Activated T-helper 2 cell treated with anti-CD3 and anti-CD28 coated beads, Interferon-gamma antibody, Interleukin-2, Interleukin-4, amounts not matched to agents 10 μg/mL and 5 μg/mL and 100 μg/mL, durations not matched to agents 14 hours and 24 hours and 36 hours (primary cell): ENCODE measurements at places on chromosomes 2 and 18. TPM values are rescaled to one million over a fixed set of nuclear protein-coding genes. Genes with fewer than 3 reads are reported as not detected.

- H3K27me3 ChIP-seq = no peaks in the 10 kb centered on the region
- no peak for DNase-seq
- H3K4me3 ChIP-seq = no peak overlapping the region
- no peaks in the 10 kb centered on the region for H3K4me1 ChIP-seq
- H3K36me3 ChIP-seq = no peaks in the 10 kb centered on the region
Observed at GRCh38 chr2:241948901-241949735, 79.6 kb downstream of the RTP5 start.

The ATP6V1B1 gene
- not detected in 2 replicates for total RNA-seq

DNA sequence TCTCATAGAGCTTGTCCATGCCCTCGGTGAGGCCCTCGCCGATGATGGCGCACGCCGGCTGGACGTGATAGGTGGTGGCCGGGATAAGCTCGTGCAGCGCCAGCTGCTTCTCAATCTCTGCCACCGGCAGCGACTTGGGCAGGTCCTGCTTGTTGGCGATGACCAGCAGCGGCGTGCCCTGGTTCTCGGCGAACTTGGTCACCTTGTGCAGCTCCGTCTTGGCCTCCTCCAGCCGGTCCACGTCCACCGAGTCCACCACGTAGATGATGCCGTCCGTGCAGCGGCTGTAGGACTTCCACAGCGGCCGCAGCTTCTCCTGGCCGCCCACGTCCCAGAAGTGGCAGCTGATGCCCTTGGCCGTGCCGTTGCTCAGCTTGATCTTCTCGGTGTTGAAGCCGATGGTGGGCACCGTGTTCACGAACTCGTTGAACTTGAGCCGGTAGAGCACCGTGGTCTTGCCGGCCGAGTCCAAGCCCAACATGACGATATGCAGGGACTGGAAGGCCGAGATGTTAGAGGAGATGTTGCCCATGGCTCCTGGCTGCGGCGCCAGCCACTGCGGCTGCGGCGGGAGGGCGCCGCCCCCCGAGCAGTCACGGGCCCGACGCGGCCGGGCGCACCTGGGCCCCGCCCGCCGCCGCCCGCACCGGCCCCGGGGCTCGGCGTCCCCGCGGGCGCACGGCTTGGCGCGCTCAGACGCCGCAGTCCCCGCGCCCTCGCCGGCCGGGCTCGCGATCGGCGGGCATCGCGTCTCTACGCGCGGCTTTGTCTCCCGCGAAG, 636 bp downstream of the ARL4C start:
- peak overlapping the region; percentile 97 for H3K4me3 ChIP-seq
- DNase-seq = peak; percentile 64
- H3K36me3 ChIP-seq = peaks cover 45% of the 10 kb centered on the region
- peak overlapping the region; percentile 96 for H3K27ac ChIP-seq

DNA sequence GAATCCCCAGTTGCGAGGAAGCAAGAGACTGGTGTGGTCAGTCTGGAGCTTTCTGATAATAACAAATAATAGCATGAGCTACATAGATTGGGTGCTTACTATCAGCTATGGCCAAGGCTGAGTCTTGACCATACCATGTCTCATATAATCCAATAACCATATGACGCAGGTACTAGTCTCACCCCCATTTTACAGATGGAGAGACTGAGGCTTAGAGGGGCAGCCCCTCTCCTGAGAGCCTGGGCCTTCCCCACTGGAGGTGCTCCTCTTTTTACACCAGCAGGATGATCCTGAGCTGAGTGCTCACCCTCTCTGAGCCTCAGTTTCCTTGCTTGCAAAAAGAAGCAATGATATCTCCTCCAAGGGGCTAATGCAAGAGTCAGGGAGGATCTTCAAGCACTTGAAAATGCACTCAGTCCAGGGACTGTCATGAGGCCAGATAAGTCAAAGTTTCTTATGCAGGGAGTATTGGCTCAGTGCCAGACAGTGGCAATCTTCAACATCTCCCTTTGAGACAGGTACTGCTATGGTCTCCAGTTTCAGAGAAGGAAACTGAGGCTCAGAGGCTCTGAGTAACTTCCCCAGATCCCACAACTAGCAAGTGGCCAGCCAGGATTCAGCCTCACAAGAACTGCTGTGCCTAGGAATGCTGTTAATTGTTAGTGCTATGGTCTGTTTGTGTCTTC, 149.7 kb downstream of the TFCP2L1 start:
- no peak overlapping the region for H3K27ac ChIP-seq
- H3K36me3 ChIP-seq = no peaks in the 10 kb centered on the region
- H3K4me3 ChIP-seq = no peak overlapping the region
- no peaks in the 10 kb centered on the region for H3K4me1 ChIP-seq

- H3K4me1 ChIP-seq = no peaks in the 10 kb centered on the region
- H3K27me3 ChIP-seq = peaks cover 4% of the 10 kb centered on the region
- no peak overlapping the region for H3K4me3 ChIP-seq
- H3K36me3 ChIP-seq = no peaks in the 10 kb centered on the region
- H3K27ac ChIP-seq = no peak overlapping the region
Observed at GRCh38 chr2:160022162-160022561, 40.3 kb downstream of the PLA2R1 start.

The MFSD2B gene
- total RNA-seq = 0.14 TPM in 1 of 2 replicates, not detected in the other

GRCh38 chr2:55490554-55490953, 29.0 kb upstream of the CFAP36 start:
- DNase-seq = no peak
- H3K27ac ChIP-seq = no peak overlapping the region

The EML4 gene
- total RNA-seq = 43.0 and 45.2 TPM in 2 replicates

- H3K27me3 ChIP-seq = no peaks in the 10 kb centered on the region
- no peak for DNase-seq
- no peak overlapping the region for H3K4me3 ChIP-seq
- H3K36me3 ChIP-seq = no peaks in the 10 kb centered on the region
- no peaks in the 10 kb centered on the region for H3K4me1 ChIP-seq
Observed at GRCh38 chr2:55768991-55769390, 75.3 kb upstream of the PNPT1 start.

The CRYBA2 gene
- not detected in 2 replicates for total RNA-seq

DNA sequence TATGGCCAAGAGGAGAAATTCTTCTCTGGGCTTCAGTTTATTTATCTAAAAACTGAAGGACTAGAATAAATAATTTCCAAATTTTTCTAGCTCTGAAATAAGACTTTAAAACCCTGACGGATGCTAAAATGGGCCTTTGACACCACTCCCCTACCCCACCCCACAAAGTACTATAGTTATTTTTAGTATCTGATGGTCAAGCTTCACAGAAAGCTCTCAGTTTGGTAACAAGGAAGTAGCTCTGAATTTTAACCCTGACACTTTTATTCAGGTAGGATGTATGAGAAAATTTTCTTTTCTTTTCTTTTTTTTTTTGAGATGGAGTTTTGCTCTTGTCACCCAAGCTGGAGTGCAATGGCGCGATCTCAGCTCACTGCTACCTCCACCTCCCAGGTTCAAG, 2.4 kb downstream of the RBKS start:
- H3K4me1 ChIP-seq = peaks cover 33% of the 10 kb centered on the region
- DNase-seq = no peak
- H3K27me3 ChIP-seq = no peaks in the 10 kb centered on the region
- H3K27ac ChIP-seq = no peak overlapping the region

DNA sequence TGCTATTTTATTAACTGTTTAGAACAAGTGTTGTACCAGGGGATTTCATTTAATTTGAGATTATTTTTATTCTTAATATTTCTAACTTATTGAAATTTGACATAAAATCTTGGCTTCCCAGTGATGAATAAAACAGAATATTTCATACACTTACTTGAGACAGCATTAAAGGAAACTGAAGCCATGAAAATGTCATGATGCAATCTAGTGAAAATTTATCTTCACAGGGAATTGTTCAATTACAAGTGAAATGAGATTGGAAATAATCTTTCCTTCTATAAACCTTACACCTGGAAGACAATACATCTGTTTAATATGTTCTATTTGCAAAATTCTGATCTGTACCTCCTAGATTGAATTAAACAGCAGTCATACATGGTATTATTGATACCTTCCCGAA, 511.0 kb upstream of the CDH7 start:
- H3K4me1 ChIP-seq = no peaks in the 10 kb centered on the region
- no peak for DNase-seq
- H3K27ac ChIP-seq = no peak overlapping the region
- H3K27me3 ChIP-seq = no peaks in the 10 kb centered on the region
- H3K4me3 ChIP-seq = no peak overlapping the region

The MOGAT1 gene
- total RNA-seq = 0.18 TPM in 1 of 2 replicates, not detected in the other

- no peaks in the 10 kb centered on the region for H3K27me3 ChIP-seq
- no peak overlapping the region for H3K27ac ChIP-seq
- H3K4me1 ChIP-seq = no peaks in the 10 kb centered on the region
- no peak overlapping the region for H3K4me3 ChIP-seq
- H3K36me3 ChIP-seq = no peaks in the 10 kb centered on the region
- no peak for DNase-seq
Observed at GRCh38 chr18:65436430-65436829, 314.4 kb upstream of the CDH7 start.
